ENCODE measurements at places on chromosomes 1 and 21.

DNA sequence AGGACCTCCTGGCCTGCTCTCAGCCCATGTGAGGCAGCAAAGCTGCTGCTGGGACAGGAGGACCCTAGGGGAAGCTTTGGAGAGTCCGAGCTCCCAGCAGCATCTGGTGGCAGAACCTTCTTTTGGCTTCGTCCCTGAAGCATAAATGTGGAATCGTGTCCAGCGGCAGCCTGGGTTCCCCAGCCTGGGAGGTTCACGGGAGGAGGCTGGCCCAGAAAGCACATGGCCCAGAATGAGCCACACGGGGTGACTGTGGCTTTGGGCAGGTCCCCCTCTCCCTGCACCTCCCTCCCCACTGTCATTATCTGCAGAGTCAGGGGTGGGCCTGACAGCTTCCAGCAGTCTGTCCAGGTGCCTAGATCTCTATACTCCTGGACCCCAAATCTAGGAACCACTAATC is 318.1 kb upstream of the VAMP3 start:
- no peak for DNase-seq

DNA sequence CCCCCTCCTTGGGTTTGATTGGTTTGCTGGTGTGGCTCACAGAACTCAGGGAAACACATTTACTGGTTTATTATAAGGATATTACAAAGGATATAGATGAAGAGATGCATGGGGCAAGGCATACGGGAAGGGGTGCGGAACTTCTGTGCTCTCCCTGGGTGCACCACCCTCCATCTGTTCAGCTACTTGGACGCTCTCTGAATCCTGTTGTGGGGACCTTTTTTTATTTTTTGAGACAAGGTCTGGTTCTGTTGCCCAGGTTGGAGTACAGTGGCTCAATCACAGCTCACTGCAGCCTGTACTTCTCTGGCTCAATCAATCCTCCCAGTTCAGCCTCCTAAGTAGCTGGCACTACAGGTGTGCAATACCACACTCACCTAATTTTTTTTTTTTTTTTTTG is 7.4 kb downstream of the LURAP1 start:
- DNase-seq, result no peak

- DNase-seq, result peak; percentile 1
Measured at GRCh38 chr1:176745945-176746344, 283.0 kb downstream of the PAPPA2 start.

DNA sequence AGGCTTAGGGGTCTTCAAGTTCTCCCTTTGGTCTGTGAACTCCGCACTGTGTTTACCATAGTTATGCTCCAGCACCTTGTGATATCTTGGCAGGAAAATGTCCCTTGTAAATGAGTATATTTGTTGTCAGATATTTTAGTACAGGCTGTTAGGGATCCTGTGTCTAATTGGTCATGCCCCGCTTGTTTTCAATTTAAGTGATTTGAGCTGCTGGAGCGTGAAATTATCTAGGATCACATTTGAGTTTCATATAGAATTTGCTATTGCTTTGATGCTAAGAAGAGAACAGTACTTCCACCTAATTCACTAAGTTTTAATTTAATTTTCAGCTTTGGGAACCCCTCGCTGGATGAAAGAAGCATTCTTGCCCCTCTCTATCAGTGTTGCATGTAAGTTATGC is 15.4 kb upstream of the TOR3A start:
- no peak for DNase-seq

DNA sequence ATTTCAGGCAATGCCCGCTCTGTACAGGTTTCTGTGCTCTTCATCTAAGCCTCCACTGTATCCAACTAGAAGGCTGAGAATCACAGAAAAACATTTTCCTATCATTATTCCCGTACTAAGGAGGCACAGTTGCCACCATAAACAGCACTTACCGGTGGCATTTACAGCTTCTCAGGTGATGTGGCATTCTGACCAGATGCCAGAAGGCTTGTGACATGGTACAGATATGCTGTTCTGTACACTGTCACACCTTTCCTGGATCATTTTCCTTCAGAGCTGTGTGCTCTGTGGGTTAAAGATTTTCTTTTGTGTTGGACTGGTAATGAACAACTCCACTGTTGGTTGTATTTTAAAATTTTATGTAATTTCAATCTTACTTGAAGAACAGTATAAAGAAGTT is 4.0 kb upstream of the UAP1 start:
- DNase-seq, result no peak

GRCh38 chr1:11770011-11770410 is 8.0 kb downstream of the C1orf167 start:
- DNase-seq, result no peak

GRCh38 chr1:26922431-26922729 is 837 bp downstream of the NUDC start:
- DNase-seq, result no peak

DNA sequence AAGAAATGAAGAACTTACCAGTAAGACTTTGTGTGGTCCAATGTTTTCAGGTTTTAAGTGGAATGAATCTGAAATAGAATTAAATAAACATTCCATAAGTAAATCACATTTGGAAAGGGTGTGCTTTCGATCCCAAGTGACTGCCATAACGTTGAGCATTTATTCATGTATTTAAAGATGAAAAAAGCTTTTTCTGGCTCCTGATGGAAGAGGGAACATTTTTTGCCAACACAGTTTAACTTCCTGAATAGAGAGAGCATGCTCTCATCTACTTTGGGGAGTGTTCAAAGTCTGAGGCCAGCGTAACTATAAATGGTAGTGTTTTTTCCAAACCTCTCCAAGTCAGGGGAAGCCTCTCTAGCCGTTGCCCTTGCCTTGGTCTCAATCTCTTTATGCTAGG is 55.8 kb downstream of the GNG12 start:
- no peak for DNase-seq

DNA sequence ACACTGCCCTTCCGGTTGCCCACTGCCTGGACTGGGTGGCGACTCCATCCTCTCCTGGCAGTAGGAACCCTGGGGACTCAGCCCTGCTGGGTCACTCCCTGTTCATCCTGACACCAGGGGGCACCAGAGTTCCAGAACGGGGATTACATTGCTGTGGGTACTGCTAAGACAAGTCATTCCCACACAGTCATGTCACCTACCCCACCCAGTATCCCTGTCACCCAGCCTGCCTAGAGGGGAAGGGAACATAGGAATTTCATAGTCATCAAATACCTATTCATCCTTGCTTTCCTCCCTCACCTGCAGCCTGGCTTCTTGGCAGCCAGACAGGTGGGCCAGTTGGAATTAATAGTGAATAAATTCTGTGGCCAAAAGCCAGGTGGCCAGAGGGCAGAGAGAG is 9.8 kb upstream of the SFN start:
- DNase-seq, result peak; percentile 81

DNA sequence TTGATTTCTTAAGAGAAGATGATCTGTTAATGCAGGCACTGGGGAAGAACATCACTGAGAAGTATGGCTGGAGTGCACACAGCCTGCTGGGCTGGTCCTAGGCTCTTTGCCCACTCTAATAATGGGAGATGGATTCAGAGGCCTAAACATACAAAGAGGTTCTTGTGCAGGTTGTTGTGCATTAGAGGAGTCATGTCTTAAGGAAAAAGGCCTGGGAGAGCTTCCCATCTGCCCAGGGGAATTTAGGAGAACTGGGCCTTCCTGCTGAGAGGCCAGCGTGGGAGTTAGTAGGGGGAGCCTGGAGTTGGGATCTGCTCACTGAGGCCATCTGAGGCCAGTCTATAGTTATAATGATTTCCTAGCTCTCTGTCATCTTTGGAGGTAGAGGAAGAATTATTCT is 126.7 kb downstream of the TLR5 start:
- DNase-seq, result no peak

DNA sequence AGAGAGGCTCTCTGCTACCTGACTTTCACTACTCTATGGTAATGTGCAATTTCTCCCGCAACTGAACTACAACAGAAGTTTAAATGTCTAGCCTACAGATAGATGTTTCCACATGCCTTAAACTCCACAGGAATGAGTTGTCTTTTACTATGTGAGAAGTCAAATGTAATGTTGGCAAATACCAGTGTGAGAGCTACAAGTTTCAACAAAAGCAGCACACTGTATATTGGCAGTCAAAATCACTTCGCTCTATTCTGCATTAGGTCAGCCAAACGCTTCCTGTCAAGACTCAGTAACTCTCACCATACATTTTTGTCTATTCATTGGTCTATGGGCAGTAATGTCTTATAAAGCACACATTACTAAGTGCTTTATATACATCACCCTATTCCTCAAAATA is 41.9 kb downstream of the LUZP1 start:
- peak; percentile 69 for DNase-seq

DNA sequence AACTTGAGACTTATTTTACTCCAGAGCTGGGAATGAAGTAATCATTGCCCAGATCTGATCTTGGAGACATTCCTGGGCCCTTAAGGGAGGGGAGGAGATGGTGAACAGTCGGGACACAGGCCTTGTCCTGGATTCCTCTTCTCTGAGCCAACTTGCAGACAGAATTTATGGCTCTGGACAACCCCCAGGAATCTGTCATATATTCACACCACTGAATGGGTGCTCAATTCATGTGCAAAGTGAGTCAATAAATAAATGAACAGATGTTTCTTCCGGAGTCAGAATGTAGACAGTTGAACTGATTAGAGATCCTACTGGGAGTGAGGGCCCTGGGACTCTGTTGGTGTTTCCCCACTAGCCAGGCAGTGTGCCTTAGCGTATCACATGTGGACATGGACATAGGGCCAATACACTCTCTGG is 2.6 kb downstream of the TUFT1 start:
- peak; percentile 54 for DNase-seq

GRCh38 chr1:248792342-248792741 is 33.4 kb downstream of the SH3BP5L start:
- DNase-seq, result no peak

DNA sequence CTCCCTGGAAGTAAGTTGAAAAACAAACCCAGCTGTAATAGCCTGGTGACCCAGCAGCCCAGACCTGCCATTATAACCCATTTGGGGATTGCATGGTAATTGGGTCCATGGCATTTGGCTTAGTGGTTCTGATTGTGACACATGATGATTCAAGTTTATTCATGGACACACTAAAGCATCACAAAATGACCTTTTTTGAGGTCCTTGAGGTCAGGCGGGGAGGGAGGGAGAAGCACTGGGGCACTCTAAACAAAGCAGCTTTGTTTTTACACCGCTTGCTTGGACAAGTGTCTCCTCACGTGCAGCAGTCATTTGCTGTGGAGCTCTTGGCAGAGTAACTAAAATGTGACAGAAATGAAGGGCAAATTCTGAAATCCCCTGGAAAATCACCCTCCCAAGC is 241.0 kb upstream of the SGIP1 start:
- DNase-seq, result no peak

- DNase-seq, result no peak
Measured at GRCh38 chr1:42290130-42290529, 44.9 kb downstream of the FOXJ3 start.

GRCh38 chr1:115991909-115992308 is 15.6 kb downstream of the SLC22A15 start:
- DNase-seq, result no peak

DNA sequence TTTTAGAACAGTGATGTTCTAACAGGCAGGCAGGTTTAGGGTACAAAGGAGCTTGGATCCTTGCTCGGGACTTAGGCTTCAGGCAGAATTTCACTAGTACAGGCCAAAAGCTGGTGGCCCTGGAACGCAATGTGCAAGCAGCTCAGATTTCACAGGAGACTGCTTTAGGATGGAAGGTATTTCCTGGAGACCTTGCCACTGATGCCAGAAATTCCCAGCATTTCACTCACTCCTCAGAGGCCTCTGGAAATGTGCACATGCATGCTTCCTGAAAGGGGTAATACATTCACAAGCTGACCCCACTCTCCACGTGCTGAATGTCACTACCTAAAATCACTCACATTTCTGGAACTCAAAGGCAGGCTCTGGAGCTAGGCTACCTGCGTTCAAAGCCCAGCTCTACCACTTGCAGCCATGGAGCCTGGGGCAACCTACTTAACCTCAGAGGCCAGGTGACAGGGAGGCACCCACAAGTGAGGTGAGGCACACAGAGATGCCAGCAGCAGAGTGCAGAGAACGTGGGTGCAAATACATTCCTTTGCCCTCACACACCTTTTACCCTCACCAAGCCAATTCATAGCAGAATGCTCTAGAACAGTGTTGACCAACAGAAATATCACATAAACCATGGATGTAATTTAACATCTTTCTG is 56.5 kb downstream of the CDC7 start:
- DNase-seq, result peak; percentile 67

- DNase-seq, result no peak
Measured at GRCh38 chr1:167499664-167500101, 18.6 kb downstream of the CD247 start.

GRCh38 chr1:65429078-65429477 is 8.6 kb downstream of the LEPR start:
- DNase-seq, result no peak

GRCh38 chr1:185674201-185674600 is 60.0 kb upstream of the HMCN1 start:
- no peak for DNase-seq

DNA sequence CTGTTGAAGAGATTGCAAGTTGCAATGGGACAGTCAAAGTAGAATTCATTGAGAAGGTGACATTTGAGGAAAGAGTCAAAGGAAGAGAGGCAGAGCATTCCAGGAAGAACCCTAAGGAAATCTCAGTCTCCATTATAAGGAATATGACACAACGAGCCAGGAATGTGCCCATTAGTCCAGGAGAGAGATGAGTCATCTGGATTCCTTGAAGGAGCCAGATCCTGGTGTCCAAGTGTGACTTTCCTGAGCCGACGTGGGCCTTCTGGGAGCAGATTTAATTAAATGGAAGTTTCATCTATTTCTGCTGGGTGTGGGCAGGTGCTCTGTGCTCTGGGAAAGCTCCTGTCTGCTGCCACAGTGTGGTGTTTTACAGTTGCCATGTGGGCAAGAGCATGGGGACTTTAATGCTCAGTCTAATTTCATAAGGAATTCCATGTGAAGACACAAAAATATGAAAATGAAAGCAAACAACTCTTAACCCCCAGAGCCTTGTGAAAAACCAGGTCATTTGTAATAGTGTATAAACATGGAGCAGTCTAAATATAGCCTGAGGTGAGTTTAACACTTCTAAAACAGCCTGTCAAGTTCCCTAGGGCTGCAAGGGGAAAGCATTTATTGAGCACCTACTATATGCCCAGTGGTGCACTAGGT is 111.4 kb upstream of the ARTN start:
- DNase-seq, result peak; percentile 80

DNA sequence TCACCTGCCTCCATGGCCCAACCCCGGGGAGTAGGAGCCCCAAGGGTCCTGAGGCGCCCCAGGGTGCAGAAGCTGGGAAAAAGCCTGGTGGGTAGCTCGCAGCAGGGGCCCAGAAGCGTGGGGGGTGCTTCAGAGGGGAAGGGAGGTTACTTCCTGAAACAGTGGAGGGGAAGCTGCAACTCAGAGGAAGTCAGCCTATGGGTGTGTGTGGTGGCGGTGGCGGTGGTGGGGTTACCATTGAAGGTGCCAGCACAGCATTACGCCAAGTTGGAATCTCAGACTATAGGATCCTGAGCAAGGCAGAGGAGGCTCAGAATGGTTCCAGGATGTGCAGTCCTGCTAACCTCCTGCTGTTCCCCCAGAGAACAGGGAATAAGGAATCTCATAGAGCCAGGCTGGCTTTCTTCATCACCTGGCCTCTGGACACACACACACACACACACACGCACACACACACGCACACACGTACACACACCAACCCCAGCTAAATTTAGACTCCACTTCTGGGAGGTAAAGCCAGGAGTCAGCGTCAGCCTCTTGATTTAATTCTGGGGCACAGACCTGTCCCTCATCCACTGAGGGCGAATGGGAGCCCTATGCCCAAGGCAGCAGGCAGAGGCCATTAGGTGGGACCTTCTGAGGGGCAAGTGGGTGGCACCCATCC is 1.3 kb downstream of the DENND4B start:
- peak; percentile 69 for DNase-seq
